ENCODE measurements at places on chromosomes 1 and 21. TPM values are rescaled to one million over a fixed set of nuclear protein-coding genes. Genes with fewer than 3 reads are reported as not detected.
A peak's percentile ranks its signal among the peaks of the same experiment; 100 is the strongest.

DNA sequence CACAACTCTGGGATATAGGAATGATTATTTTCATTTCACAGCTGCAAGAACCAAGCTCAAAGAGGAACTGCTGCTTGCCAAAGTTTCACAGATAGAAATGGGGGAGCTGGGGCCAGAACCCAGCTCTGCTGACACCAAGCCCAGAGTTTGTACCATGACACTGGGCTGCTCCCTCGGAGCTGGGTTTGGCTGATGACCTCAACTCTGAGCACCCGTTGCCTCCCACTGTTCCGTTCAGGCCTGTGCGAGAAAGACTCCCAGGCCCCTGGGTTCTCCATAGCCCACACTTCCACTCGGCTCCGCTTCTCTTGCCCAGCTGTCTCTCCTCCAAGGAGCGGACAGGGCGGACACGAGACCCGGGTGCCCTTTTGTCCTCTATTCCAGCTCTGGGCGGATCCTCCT is 55.2 kb downstream of the NGF start:
- peak; percentile 28 for DNase-seq

DNA sequence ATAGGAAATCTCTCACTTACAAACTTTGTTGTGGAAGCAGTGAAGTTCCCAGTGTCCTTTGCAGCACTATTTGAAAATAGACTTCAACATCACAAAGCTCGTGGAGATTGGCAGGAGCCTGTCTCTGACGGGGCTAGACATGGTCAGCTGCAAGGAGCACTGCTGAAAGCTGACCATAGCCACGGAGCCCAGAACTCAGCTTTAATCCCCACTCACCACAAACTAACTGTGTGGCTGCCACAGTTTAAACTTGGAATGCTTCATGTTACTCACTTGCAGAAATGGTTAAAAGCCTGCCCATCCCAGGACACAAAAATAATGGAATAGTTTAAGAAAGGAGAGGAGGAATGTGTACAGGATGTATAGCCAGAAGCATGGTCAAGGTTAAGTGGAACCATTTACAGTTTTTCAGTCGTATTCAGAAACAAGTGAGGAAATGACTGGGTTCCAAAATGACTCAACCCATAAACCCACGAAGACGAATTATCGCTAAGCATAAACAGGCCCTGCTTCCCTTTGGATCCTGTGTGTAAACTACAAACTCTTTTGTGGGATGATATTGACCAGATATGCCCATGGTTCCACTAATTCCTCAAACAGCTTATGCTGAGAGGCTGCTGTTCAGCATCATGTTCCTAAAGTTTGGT is 18.2 kb downstream of the DNALI1 start:
- DNase-seq: no peak

GRCh38 chr1:234692966-234693580 is 83.1 kb upstream of the IRF2BP2 start:
- DNase-seq: no peak

DNA sequence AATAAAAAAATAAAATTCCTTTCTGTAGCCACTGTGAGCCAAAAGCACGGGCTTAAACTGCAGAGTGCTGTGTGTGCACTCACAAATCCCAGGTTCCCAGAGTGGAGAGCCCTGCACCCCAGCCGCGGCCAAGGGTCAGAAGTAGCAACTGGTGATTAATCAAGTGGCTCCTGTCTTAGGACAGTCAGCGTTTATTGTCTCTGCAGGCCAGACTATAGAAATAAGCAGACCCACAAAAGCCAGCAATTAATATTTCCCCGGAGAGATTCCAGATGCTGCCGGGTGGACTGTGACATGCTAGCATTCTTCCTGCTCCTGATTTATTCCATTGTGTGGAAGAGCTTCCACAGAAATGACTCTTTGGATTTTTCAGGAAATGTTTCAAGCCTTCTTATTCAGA is 412.2 kb downstream of the KIF26B start:
- no peak for DNase-seq

- no peak for DNase-seq
These were observed at the start of gene CNTN2 for GRCh38 chr1:205042911-205043806. TSS of gene CNTN2 (plus strand) at chr1:205043212. CDS start at chr1:205053186, 9,974 bp downstream.

DNA sequence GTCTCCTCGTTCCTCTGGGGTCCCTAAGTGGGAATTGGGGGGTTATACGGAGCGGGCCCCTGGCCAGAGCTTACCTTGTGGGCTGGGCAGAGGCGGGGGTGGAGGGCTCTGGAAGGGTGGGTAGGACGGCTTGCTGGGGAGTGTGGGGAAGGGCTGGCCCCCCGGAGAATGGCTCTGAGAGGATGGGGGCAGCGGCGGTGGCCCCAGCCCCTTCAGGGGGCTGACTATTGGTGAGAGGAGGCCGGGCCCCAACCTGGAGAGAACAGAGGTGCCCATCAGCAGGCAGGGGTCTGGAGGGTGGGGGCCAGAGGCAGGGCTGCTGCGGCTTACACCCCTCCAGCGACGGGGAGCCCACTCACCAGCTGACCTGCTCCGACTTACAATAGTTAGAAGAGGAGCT is 50.6 kb downstream of the DMRTB1 start:
- DNase-seq: no peak

DNA sequence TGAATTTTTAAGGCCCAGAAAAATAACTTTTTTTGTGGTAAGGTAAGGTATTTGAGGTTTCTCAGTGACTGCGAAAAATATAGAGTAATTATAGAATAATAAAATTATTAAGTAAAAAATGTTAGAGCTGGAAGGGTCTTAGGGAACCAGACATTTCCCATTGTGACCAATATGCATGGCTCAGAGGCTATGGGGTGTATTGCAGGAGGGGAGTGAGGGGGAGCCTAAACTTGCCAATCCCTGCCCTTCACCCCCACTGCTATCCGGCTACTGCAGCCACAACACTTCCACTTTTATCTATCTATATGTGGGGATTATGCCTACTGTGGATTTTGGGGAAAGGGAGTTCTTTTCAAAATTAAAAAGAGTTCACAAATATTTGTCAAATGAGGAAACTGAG is 7.6 kb upstream of the GADD45A start:
- DNase-seq: no peak

DNA sequence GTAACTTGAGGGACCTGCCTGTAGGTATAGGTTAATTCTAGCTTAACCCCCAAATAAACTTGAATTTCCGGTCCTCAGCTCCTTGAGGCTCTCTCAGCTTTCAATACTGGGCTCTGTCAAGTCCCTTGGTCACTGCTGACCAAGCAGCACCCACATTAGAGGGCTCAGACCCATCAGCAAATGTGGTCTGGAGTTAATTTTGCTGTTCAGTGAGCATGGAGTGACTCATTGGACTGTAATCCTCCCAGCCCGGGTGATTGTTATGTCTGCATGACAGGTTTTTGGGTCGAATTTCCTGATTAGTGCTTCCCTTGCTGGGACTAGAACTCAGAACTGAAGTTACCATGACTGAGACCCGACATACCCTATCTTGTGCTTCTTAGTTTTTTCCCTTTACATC is 130.6 kb downstream of the URB2 start:
- no peak for DNase-seq

DNA sequence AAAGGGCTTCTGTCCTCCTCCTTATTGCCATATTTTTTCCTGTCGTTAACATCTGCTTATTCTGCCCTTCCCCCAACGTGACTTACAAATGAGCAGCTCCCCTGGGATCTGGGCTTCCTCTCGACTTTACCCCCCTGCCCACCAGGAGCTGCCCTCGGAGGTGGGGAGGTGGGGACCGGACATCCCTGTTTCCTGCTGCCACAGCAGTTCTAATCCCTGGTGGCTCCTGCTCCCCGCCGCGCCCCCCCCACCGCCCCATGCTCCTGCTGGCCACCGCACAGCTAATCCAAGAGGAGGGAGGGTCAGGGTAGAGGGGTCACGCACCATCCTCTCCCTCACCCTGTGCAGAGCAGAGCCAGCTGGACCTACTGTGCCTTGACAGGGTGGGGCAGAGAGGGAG is 4.4 kb upstream of the SLC27A3 start:
- no peak for DNase-seq

The KLHL12 gene
- 29.6 TPM for total RNA-seq

The OR6K3 gene
- not detected for total RNA-seq

The DNM3 gene
- 2.6 TPM for total RNA-seq

The PPCS gene
- 93.0 TPM for total RNA-seq

The AADACL3 gene
- not detected for total RNA-seq

The SH2D1B gene
- 0.27 TPM for total RNA-seq

The SZT2 gene
- 50.5 TPM for total RNA-seq

The MCOLN3 gene
- total RNA-seq: 0.98 TPM

The CNN3 gene
- total RNA-seq: 117 TPM

The KRTAP19-1 gene
- total RNA-seq: not detected

The DYNLT4 gene
- total RNA-seq: 0.35 TPM

All from colonic mucosa (tissue), 4 donors.